ENCODE measurements at places on chromosomes 13 and 19. TPM values are rescaled to one million over a fixed set of nuclear protein-coding genes. Genes with fewer than 3 reads are reported as not detected.

Gene RINL
- 7.2 TPM for polyA plus RNA-seq

Gene SHC2
- 21.0 TPM for polyA plus RNA-seq

Gene SLC5A5
- polyA plus RNA-seq = not detected

Gene ZNF416
- 2.4 TPM for polyA plus RNA-seq

Gene CGB5
- not detected for polyA plus RNA-seq

Gene MRPL57
- 38.8 TPM for polyA plus RNA-seq

Gene C1QTNF9
- polyA plus RNA-seq = 1.8 TPM

Gene GFY
- polyA plus RNA-seq = not detected

Gene S1PR4
- 0.97 TPM for polyA plus RNA-seq

Gene IZUMO1
- 0.34 TPM for polyA plus RNA-seq

Gene EID2
- 14.3 TPM for polyA plus RNA-seq
